CD4-positive, alpha-beta T cell treated with Interleukin-6 for 4 hours (primary cell): ENCODE measurements at places on chromosomes 5 and 9.

DNA sequence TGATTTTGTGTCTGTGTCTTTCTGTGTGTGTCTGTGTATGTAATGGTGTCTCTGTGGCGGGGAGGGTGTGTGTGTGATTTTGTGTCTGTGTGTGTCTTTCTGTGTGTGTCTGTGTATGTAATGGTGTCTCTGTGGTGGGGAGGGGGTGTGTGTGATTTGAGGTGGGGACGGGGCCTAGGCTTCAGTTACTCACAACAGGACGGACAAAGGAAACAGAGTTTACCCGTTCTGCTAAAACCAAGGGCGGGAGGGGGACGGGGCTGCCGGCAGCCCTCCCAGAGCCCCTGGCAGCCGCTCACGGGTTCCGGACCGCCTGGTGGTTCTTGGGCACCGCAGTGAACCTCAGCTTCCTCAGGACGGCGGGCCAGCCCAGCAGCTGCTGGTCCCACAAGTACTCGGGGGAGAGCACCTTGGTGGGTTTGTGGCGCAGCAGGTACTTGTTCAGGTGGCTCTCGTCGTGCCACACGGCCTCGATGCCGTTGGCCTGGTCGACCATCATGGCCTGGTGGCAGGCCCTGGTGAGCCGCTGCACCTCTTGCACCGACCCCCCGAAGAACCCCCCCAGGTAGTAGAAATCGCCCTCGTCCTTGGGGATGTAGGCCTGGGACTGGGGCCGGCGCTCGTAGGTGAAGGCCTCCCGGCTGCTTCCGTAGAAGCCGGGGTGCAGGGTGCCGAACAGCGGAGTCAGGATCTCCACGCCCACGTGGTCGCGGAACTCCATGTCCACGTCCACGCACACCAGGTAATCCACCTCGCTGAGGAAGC, 19.4 kb downstream of the ABO start:
- no peak for DNase-seq

GRCh38 chr9:129109952-129110739, 447 bp downstream of the CRAT start:
- DNase-seq: peak; percentile 20

DNA sequence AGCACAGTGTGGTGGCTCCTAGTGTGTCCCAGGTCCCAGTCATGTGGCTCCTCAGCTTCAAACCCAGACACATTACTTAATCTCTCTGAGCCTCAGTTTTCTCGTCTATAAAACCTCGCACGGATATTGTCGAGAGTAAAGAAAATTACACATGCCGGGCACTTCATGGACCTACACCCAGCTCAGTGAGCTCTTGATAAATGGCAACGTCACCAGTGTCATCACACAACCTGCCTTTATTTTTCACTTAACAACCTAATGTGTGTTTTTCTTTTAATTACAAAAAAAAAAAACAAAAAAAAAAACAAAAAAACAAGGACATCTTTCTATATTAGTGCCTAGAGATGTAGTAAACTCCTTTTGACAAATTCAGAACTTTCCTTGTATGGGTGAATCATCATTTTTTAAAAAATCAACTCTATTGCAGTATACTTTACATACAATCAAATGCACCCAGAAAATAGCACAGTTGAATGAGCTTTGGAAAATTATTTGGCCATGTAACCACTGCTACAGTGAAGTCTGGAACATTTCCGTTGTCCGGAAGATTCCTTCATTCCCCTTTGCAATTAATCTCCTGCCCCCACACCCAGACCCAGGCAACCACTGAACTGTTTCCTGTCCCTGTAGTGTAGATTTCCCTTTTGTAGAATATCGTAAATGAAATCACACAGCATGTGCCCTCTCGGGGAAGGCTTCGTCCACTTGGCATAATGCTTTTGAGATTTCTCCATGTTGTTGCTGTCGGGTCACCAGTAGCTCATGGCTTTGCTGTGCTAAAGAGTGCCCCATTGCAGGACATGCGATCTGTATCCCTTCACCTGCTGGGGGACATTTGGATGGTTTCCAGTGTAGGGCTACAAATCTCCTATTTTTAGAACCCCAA, 100.4 kb upstream of the LARP1 start:
- DNase-seq: no peak

GRCh38 chr5:147223948-147224791, 10.7 kb upstream of the STK32A start:
- DNase-seq: no peak

GRCh38 chr9:35688558-35689541, 875 bp downstream of the TPM2 start:
- no peak for DNase-seq

- DNase-seq: no peak
These were observed 473.0 kb downstream of the NTRK2 start for GRCh38 chr9:85142496-85142911.

GRCh38 chr9:86389628-86390027, 35.4 kb upstream of the TUT7 start:
- DNase-seq: no peak
